ENCODE measurements at places on chromosomes 2 and 18.

GRCh38 chr2:81661081-81661480, 1356.5 kb upstream of the LRRTM1 start:
- DNase-seq: no peak

GRCh38 chr2:238696786-238697185, 151.1 kb upstream of the TWIST2 start:
- no peak for DNase-seq

DNA sequence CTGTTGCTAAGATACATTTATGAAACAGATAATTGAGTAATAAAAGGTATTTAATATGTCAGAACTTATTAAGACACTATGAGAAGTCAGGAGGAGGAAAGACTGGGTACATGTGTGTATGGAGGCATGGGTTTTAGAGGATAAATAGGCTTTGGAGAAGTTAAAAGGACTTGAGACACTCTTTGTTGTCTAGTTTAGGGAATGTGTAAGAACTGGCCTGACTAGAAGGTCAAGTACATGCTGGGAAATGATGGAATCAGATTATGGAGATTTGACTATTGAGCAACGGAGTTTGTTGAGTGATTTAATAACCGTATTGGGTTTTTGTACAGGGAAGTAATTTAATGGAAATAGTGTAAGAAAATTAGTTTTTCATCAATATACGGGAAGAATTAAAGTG, 28.2 kb upstream of the SPDYA start:
- no peak for DNase-seq

- DNase-seq: no peak
Measured at GRCh38 chr18:41731884-41732283, 223.2 kb upstream of the PIK3C3 start.

DNA sequence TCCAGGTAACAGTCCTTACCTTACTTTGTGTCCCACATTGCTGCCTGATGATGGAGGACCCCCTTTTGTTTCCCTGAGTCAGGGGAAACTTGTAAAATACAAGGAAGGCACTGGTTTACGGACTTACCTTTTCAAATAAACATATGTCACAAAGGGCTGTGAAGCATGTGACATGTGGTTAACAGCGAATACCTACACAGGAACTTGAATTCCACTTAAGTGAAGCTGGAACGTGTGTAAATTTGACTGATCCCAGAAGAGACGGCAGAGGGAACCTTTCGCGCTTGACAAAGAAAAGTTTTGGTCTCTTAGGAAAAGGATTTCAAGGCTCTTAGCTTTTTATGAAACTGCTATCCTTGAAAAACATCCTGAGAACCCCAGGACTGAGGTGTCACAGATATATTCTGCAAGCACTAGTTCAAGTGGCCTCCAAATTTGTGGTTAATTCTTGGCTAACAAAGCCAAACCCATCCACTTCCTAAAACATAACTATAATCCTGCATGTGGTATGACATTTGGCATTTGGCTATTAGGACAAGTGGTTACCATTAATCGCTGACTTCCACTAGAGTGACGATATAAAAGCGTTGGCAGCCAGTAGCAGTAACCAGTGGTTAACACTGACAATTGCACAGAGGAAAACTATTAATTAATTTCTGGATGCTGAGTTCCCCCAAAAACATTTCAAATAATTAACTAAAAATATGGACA, 55.6 kb downstream of the ITGB6 start:
- no peak for DNase-seq

DNA sequence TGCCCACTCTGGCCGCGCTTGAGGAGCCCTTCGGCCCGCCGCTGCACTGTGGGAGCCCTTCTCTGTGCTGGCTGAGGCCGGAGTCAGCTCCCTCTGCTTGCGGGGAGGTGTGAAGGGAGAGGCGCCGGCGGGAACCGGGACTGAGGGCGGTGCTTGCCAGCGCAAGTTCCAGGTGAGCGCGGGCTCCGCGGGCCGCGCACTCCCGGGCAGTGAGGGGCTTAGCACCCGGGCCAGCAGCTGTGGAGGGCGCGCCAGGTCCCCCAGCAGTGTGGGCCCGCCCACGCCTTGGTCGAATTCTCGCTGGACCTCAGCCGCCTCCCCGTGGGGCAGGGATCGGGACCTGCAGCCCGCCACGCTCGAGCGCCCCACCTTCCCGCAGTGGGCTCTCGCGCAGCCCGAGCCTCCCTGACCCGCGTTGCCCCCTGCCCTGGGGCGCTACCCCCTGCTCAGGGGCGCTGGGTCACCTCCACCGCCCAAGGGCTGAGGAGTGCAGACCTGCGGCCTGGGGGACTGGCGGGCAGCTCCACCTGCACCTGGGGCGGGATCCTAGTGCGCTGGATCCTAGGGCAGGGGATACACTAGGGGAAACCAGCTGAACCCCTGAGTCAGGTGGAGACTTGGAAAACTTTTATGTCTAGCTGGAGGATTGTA, 97.3 kb downstream of the CD8B2 start:
- no peak for DNase-seq

DNA sequence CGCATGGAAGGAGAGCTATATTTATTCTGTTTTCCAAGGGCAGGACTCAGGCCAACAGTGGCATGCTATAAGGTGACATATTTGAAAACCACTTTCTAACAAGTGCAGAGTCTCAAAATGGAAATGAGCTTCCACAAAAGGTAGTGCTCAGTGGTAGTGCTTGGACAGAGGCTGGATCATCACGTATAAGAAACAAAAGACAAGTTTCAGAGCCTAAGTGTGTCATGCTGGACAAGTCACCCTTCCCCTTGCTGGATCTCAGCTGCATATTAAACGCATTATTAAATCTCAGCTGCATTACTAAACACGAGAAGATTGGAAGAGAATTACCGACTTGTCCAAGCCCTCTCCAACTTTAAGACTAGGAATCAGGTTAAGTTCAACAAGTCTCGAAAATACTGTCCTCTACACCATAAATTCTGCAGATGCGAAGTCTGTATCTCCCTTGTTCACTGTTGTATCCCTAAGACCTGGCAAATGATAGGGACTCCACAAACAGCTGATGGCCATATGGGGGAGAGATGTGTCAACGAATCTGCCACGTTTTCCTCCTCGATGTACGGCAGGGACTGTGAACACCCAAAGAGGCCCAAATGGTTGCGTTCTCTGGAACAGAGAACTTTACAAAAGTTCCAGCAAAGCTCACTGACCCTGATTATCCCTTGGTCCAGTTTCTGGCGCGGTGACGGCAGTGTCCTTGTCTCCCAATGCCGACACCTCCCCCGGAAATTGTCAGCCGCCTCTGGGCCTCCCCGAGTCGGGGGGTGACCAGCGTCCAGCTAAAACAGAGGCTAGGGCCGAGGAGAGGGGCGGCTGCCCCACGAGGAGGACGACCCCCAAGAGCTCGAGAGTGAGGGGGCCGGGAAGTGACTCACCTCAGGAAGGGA, 611 bp downstream of the NOL10 start:
- no peak for DNase-seq

DNA sequence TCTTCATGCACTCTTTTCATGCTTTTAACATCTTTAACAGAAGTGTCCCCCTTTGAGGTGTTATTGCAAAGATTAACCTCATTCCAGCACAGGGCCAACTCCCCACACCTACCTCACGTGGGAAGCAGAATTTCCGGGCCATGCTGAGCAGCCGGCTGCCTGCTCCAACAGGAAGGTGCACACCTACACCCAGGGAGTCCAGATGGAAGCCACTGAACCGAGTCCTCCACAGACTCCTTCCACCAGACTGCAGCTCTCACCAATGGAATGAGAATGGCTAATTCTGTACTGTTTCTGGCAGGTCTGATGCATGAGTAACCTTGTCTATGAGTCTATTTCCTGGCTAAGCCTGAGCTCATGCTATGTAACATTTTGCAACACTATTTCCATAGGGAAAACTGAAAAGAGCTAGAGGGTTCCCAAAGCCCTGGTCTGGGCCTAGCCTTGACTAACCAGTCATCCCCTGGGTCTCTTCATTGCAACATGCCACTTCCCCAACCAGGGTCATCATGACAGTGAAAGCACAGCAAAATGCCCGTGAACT, 11.0 kb downstream of the ERFE start:
- DNase-seq: peak; percentile 98

Data from AG04449 (cell line).